Kidney (tissue), 22 donors: ENCODE measurements at places on chromosomes 16 and 17. TPM values are rescaled to one million over a fixed set of nuclear protein-coding genes. Genes with fewer than 3 reads are reported as not detected.

DNA sequence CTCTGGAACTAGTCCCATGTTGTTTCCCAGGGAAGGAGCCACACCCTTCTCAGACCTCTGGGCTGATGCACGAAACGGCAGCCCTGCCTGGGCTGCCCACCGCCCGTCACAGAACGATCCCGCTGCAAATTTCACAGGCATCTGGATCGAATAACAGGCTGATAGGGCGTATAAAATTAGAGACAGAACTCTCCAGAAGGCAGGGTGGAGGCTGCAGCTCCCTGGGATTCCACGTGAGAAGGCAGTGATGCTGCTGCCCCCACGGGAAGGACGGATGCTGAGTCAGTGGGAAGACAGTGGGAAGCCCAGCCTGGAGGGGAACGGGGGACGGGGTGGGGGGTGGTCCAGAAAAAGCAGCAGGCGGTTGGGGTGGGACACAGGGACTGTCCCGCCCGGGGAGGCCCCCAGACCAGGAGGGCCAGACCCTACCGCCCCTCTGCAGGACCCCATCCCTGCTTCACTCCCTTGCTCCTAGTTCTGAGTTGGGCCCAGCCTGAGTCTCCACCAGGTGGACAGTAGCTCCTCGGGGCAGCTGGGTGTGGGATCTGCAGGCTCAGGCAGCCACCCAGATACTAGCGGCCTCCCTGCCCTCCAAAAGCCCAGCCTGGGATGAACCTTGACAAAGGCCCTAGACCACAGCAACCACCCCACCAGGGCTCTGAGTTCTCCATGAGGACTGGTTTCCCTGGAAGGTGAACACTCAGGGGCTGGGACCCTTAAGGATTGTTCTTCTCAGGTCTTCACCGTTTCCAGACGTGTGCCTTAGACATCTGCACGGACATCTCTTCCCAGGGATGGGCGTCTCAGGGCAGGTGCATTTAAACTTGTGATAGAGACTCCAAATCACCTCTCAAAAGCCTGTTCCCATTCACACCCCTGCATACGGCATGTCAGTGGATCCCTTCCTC is 117.8 kb downstream of the METRNL start:
- H3K36me3 ChIP-seq: no peaks in the 10 kb centered on the region
- H3K4me1 ChIP-seq: peaks cover 23% of the 10 kb centered on the region
- no peak for DNase-seq
- no peak overlapping the region for H3K27ac ChIP-seq
- no peaks in the 10 kb centered on the region for H3K27me3 ChIP-seq

The KRTAP4-6 gene
- not detected for polyA plus RNA-seq

The CSH2 gene
- polyA plus RNA-seq: not detected

- H3K4me3 ChIP-seq: no peak overlapping the region
- H3K27ac ChIP-seq: no peak overlapping the region
- H3K36me3 ChIP-seq: peaks cover 8% of the 10 kb centered on the region
- H3K4me1 ChIP-seq: peaks cover 5% of the 10 kb centered on the region
These were observed 28.2 kb downstream of the AXIN2 start for GRCh38 chr17:65533056-65533745.

The MMP2 gene
- polyA plus RNA-seq: 44.3 TPM

DNA sequence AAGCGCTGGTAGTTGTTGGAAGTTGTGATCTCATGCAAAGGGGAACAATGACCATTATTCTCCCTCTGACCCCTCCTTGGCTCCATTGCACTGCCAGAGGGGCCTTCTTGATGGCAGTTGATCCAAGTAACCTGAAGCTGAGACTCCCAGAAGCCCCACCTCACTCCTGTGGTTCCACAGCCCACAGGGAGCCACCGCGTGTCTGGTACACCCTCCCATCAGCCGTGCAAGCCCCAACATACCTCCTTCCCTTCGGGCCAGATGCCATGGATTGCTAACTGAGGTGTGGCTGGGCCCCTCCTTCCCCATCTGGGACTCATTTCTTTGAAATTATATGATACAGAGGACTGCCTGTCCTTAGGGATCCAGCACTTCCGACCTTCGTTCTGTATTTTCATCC is 17.8 kb downstream of the SAP30BP start:
- no peaks in the 10 kb centered on the region for H3K4me1 ChIP-seq
- H3K4me3 ChIP-seq: no peak overlapping the region
- H3K27me3 ChIP-seq: no peaks in the 10 kb centered on the region
- H3K36me3 ChIP-seq: no peaks in the 10 kb centered on the region
- DNase-seq: no peak
- no peak overlapping the region for H3K27ac ChIP-seq

DNA sequence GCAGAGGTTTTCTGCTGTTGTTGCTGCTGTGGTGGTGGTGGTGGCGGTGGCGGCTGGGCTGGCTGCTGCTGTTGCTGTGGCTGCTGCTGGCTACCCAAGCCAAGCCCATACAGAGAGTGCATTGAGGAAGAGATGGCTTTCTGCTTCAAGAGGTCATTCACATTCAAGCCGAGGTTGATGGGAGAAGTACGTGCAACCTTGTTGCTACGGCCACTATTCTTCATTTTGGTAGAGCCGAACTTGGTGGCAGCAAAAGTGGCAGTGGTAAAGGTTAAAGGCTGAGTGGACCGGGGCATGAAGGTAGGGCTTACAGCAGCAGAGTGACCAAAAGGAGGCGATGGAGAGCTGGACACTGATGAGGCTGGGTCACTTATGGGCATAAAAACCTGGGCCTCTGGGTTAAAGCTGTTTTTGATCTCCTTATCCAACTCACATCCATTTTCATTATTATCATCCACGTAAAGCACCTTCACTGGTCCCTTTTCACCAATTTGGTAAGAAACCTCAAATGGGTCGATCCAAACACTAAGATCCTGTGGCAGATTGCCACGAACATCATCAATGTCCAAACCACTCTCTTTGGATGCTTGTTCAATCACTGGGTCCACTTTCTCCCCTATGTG is 2.8 kb downstream of the TOB1 start:
- peaks cover 2% of the 10 kb centered on the region for H3K36me3 ChIP-seq
- H3K27ac ChIP-seq: peak overlapping the region; percentile 86
- peak overlapping the region; percentile 99 for H3K4me3 ChIP-seq
- H3K4me1 ChIP-seq: peaks cover 5% of the 10 kb centered on the region
- no peak for DNase-seq
- no peaks in the 10 kb centered on the region for H3K27me3 ChIP-seq

GRCh38 chr17:73368085-73368631 is 56.4 kb upstream of the CDC42EP4 start:
- no peaks in the 10 kb centered on the region for H3K4me1 ChIP-seq
- no peak overlapping the region for H3K27ac ChIP-seq
- no peaks in the 10 kb centered on the region for H3K36me3 ChIP-seq

- no peak overlapping the region for H3K27ac ChIP-seq
- DNase-seq: peak; percentile 87
- H3K4me1 ChIP-seq: peaks cover 26% of the 10 kb centered on the region
These were observed 14.5 kb downstream of the ZFHX3 start for GRCh38 chr16:73033271-73033998.

GRCh38 chr17:12522743-12523183 is 142.9 kb upstream of the MYOCD start:
- H3K27ac ChIP-seq: no peak overlapping the region
- DNase-seq: peak; percentile 72
- no peak overlapping the region for H3K4me3 ChIP-seq

The SOX9 gene
- 5.8 TPM for polyA plus RNA-seq

The GRIN2C gene
- polyA plus RNA-seq: 0.15 TPM

The HSPB9 gene
- 0.99 TPM for polyA plus RNA-seq

DNA sequence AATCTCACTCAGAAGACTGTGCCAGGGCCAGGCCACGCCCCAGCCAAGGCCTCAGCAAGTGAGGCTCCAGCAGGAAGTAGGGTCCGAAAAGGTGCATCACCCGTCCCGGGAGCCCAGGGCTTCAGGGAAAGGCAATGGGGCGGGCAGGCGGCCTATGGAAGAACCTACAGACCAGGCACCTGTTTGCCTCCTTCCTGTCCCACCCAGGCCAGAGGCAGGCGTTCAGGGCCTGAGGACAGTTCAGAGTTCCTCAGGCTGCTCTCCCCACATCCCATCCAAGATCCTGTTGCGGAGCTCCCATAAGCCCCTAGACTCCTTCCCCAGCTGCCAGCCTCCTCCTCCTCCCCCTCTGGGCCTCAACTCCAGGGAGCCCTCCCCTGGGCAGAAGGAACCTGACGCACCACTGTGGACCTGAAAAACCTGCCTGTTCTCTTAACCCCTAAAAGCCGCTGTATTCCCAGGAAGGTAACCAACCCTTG is 2.3 kb downstream of the CLUH start:
- H3K4me3 ChIP-seq: peak overlapping the region; percentile 91
- H3K27ac ChIP-seq: peak overlapping the region; percentile 94
- DNase-seq: no peak

- H3K36me3 ChIP-seq: no peaks in the 10 kb centered on the region
- H3K27me3 ChIP-seq: no peaks in the 10 kb centered on the region
- DNase-seq: no peak
- H3K27ac ChIP-seq: no peak overlapping the region
These were observed 12.5 kb upstream of the GP1BA start for GRCh38 chr17:4919511-4920047.

GRCh38 chr17:2093349-2093748 is 38.4 kb downstream of the HIC1 start:
- peaks cover 32% of the 10 kb centered on the region for H3K4me1 ChIP-seq
- no peak overlapping the region for H3K4me3 ChIP-seq
- H3K27me3 ChIP-seq: no peaks in the 10 kb centered on the region
- H3K36me3 ChIP-seq: no peaks in the 10 kb centered on the region
- no peak overlapping the region for H3K27ac ChIP-seq
- no peak for DNase-seq
